ENCODE measurements at places on chromosomes 4 and X.

GRCh38 chr4:136864604-136865185 is 667.6 kb downstream of the PCDH18 start:
- peak; percentile 69 for DNase-seq

- no peak for DNase-seq
These were observed 552 bp downstream of the TCEAL9 start for GRCh38 chrX:103356858-103357257.

GRCh38 chr4:81684352-81684751 is 212.6 kb upstream of the RASGEF1B start:
- DNase-seq = no peak

DNA sequence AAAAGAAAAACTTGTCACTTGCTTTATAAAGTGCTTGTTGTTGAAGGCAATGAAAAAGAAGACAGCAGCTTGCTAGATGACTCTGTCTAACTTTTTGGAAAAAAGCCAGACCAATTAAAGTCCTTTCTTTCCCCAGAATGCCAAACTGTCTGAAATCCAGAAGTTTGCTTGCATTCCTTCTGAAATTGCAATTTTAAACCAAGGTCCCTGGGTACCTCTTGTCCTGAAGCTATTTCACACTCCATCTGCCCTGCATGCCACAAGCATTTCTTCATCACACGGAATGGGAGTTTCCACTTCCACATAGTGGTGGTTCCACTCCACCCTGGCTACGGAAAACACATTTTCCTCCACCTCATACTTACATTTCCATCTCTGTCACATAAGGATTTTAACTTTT is 101.0 kb downstream of the PAPSS1 start:
- peak; percentile 99 for DNase-seq

- DNase-seq = no peak
These were observed 88.1 kb downstream of the CAMK2D start for GRCh38 chr4:113673450-113673849.

DNA sequence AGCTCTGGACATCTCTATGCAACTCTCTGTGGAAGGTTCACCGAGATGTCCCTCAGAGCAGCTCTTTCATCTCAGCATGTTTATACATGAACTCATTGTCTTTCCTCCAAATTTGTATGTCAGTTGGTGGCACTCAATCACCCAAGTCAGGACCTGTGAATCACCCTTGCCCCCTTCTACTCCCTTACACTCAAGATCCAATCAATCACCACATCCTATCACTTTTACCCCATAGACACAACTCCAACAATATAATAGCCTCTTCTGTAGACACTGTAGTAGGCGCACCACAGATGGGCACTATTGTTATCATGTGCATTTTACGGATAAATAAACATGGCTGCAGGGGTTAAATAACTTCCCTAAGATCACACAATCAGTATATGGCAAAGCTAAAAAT is 41.3 kb upstream of the IRF2 start:
- no peak for DNase-seq

- peak; percentile 35 for DNase-seq
These were observed 72.6 kb downstream of the TMEM131L start for GRCh38 chr4:153538487-153539357.

- DNase-seq = peak; percentile 49
These were observed 100.8 kb upstream of the EOLA2 start for GRCh38 chrX:150038986-150039599.

- DNase-seq = no peak
These were observed 62.8 kb downstream of the KCNIP4 start for GRCh38 chr4:21885770-21886169.

DNA sequence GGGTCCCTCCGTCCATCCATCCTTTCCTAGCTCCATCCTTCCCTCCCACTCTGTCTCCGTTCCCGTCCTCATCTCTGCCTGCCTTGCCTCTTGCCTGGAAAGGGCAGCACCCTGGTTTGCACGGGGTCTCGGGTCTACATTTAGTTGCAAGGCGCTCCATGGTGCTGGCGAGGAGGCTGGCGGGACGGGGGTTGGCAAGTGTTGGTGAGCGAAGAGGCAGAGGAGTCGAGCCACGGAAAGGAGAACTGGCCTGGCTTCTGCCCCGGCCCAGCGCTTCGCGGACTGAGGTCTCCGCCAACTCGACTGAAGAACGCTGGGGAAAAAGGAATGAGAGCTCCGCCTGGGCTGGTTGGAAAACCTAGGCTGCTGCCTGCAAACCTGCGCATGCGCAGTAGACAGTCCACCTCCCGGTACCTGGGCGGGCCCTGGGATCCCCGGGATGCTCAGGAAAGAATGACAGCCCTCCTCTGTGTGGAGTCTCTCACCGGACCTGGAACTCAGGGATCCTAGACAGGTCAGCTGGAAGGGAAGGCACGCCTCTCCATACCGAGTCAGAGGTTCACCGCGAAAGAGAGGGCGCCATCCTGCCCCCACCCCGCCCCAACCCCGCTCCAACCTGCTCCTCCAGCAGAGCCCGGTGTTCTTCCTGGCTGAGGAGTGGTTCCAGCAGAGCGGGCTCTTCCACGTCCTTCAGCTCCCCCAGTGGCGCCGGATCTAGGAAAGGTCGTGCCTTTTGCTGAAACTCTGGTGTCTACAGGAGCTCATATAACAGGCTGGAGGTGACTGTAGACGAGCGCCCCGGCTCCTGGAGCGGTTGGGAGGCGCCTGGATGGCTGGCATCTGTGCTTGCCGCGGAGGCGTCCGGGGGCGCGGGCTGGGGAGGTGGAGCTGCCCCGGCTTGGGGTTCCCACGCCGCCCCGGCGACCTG is 6.0 kb downstream of the FRG2 start:
- DNase-seq = peak; percentile 34

- DNase-seq = no peak
These were observed 4.7 kb downstream of the LIMCH1 start for GRCh38 chr4:41542526-41543275.

GRCh38 chr4:4418676-4419390 is 31.9 kb downstream of the NSG1 start:
- no peak for DNase-seq

DNA sequence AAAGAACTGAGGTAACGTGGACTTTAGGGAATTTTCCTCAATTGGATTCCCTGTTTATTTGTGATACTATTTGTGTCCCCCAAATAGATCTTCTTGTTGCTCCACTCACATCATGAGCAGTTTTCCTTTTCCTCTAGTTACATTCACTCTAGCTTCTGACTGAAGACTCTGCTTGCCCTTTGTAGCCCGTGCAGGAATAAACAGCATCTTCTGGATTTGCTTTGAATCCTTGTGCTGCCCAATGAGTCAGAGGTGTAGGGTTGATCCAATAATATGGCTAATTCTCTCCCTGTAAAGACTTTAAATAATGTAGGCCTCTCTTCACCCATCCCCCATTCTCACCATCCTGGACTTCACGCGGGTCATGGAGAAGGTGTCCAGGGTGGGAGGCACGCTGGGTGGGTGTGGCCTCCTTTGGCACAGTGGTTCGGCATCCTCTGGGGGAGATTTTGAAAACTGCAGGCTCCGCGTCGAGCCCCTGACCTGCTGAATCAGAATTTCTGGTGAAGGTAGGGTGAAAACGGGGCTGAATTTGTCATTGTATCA is 9.0 kb downstream of the HAND2 start:
- DNase-seq = no peak

GRCh38 chr4:118888666-118889311 is at the start of gene SYNPO2:
Gene SYNPO2 (plus strand): TSS chr4:118888854. CDS start chr4:118889037, 183 bp downstream.
- peak; percentile 81 for DNase-seq

DNA sequence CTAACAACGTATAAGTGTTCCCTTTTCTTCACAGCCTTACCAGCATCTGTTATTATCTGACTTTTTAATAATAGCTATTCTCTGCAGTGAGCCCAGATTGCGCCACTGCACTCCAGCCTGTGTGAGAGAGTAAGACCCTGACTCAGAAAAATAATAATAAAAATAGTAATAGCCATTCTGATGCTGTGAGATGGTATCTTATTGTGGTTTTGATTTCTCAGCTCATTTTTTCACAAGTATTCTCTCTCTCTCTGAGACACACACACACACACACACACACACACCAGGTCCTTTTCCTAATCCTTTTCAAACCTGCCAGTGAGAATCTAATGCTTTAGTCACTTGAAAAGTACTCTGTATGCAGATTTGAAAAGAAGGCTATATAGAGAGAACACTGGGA is 89.8 kb downstream of the CHIC2 start:
- DNase-seq = peak; percentile 19

DNA sequence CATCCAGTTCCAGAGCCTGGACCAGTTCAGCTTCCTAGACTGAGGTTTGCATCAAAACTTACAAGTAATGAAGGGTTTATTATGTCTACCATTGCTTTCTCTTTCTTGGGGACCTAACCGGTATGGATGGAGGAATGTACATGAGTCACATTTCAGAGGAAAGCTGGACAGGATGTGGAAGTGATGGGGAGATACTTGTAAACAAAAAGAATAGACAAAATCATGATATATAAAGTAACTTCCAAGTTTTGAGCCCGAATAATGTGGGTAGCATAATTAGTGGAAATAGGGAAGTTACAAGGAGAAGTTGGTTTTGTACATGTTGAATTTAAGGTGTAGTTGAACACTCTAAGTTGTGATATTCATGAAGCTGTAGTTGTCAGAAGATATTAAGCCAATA is 15.0 kb downstream of the FNIP2 start:
- peak; percentile 60 for DNase-seq

- DNase-seq = no peak
These were observed 26.8 kb downstream of the SH3KBP1 start for GRCh38 chrX:19860571-19860970.

DNA sequence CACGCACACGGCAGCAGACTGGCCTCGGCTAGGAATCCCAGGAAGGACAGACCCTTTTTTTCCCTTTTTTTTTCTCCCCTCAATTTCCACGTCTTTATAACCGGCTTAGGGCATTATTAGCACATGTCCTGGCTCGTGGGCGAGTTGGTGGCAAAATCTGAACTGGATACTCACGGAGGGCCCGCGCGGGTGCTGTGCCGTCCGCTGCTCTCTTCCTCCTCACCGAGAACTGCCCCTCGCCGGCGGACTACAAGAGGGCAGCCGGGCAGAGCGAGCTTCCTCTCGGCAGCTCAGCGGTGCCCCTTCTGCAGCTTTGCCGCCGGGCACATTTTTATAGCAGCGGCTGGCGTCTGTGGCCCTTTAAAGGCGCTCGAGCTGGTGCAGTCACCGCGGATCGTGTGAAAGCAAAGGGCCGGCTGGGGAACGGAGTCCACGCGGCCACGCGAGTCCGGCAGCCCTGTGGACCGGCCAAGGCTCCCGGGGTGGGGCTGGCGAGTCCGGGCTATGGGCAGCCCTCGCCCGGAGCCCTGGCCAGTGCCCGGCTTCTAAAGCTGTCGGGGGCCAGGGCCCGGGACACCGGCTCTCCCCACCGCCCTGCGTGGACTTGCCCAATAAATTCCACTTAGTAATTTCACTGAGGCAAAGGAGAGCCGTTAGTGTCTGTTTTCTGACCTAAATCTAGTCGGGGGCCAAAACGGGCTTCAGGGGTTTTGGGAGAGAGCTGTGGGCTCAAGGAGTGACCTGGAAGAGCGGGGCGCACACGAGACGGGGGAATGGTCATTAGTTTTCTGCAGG is 1.3 kb upstream of the CITED1 start:
- DNase-seq = peak; percentile 47

DNA sequence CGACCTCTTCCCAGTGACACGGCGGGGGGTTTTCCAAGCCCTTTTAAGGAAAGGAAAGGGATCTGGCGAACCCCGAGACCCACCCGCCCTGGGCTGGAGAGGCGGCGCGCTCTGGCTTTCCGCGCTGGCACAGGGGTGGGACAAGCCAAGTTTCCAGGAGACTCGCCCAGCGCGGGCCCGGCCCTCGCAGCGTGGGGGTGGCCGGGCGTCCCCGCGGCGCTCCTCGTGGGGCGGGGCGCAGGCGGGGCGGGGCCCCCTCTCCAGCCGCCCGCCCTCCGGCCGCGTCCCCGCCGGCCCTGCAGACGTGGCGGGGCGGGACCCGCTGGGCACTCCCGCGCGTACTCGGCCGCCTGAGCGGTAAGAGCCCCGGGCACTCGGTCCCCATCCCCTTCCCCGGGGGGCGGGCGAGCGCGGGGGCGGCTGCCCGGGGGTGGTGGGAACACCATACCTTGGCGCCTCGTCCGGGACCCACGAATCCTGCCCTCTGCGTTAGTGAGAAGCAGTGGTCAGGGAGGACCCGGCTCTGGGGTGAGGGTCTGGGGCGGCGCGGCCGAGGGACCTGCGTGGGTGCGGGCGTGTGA is at the start of gene FAM114A1:
TSS of gene FAM114A1 (plus strand) at position 329 of the 581 bp plus-strand sequence. CDS start 10,273 bp downstream, outside the sequence.
- DNase-seq = peak; percentile 83

DNA sequence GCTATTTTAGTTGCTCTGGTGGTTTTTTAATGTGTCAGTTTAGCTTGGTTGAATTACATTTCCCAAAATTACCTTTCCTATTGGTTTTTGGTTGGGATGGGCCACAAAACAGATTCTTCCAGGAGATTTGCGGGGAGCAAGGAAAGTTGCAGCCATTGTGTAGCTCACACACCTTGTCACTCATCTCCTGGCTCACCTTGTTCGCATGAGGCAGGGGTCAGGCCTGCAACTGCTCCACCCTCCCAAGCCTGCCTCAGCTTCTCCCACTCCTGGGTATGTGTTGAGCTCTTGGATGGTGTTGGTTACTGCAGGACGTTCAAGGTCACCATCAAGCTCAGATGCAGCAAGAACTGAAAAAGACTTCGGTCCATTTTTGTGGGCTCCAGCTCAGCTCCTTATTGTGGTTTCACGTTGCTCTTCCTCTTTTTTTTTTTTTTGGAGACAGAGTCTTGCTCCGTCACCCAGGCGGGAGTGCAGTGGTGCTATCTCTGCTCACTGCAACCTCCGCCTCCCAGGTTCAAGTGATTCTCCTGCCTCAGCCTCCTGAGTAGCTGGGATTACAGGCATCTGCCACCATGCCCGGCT is 95.6 kb upstream of the METTL14 start:
- no peak for DNase-seq

- DNase-seq = no peak
These were observed 60.8 kb upstream of the ADRA2C start for GRCh38 chr4:3705236-3705987.

GRCh38 chrX:12767856-12768255 is 23.4 kb upstream of the PRPS2 start:
- DNase-seq = no peak

DNA sequence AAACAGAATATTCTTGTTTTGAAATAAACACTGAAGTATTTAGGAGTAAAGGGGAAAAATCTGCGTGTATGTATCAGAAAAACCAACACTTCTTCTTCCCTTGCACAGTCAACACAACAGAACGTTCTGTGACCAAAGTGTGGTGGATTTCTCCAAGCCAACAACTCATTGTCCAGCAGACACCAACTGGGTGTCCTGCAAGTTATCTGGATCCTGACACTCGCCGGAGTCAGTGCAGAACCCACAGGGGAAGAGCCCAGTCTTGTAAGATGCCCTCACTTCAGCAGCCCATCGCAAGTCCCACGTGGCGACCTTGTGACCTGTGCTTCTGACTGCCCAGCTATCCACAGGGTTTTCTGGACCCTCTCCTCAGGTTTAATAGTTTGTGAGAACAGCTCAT is 630.7 kb upstream of the ZFP42 start:
- no peak for DNase-seq

- DNase-seq = peak; percentile 44
These were observed 84.4 kb downstream of the STOX2 start for GRCh38 chr4:183989461-183989860.

GRCh38 chr4:120524237-120524636 is 398.3 kb downstream of the PRDM5 start:
- no peak for DNase-seq

DNA sequence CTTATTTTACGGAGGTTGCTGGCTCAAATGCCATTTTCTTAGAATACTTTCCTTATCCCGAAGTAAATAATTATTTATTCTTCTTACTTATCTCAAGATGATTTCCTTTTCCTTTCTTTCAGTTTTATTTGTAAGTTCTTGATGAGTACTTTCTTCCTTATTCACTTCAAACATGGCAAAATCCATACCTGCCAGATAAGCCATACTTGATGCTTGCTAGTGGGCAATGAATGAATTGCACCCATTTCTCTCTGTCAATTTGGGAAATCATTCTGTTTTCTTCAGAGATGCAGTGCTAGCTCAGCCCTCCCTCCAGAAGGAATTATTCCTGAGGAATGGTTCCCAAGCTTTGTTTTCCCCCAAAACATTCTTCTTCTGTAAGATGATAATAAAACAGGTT is 598.3 kb downstream of the SPRY1 start:
- no peak for DNase-seq
